ENCODE measurements at places on chromosomes 4 and X. TPM values are rescaled to one million over a fixed set of nuclear protein-coding genes. Genes with fewer than 3 reads are reported as not detected.

SULT1B1 gene
- 1.8 TPM for total RNA-seq

FAM241A gene
- total RNA-seq: 2.6 TPM

GRCh38 chr4:147029296-147029695, 83.6 kb upstream of the TTC29 start:
- no peaks in the 10 kb centered on the region for H3K27me3 ChIP-seq
- no peaks in the 10 kb centered on the region for H3K4me1 ChIP-seq
- H3K36me3 ChIP-seq: no peaks in the 10 kb centered on the region
- no peak overlapping the region for H3K4me3 ChIP-seq

DNA sequence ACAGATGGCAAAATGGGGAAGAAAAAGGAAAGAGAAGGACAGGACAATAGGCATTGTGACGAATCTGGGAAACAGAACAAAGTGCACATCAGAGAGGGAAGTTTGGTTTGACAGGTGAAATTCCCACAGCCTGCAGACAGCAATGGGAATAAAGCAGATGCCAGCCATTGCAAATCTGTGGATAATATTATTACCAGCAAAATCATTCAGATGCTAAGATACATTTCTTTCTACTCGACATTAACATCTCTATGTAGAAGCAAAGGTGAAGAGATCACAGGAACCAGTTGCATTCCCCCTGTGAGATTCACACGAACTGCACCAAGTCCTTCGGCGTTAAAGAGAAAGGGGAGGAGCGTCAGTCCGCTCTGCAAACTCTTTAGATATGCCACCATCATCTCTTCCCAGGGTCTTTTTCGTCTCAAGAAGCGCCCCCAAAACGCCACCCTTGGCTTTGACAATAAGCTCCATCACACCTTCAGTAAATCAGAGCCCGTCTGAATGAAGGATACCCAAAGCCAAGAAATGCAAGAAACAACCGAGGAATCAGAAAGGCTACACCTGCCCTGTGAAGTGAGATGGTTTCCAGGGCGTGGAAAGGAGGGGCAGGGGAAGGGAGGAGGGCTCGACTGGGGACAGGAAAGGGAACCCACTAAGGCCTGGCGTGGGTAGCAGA, 1.9 kb downstream of the NEUROG2 start:
- H3K27me3 ChIP-seq: peaks cover 3% of the 10 kb centered on the region
- no peak for DNase-seq
- H3K4me3 ChIP-seq: no peak overlapping the region
- no peaks in the 10 kb centered on the region for H3K36me3 ChIP-seq

GRCh38 chr4:81096566-81096965, 66.1 kb downstream of the BMP3 start:
- no peaks in the 10 kb centered on the region for H3K4me1 ChIP-seq
- H3K27me3 ChIP-seq: no peaks in the 10 kb centered on the region
- no peak overlapping the region for H3K4me3 ChIP-seq
- no peak for DNase-seq

DNA sequence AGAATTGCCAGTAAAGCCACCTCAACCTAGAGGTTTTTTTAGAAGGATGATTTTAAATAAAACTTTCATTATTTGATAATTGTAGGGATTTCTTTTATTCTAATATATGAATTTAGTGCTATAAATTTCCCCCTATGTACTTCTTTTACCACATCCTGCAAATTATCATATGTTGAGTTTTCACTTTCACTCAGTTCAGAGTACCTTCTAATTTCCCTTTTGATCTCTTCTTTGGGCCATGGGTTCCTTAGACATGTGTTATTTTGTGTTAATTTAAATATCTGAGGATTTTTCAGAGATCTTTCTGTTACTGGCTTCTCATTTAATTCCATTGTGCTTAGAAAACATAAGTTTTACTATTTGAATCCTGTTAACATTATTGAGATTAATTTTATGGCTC, 6.1 kb downstream of the BEX2 start:
- no peak for DNase-seq
- H3K27ac ChIP-seq: no peak overlapping the region
- no peaks in the 10 kb centered on the region for H3K4me1 ChIP-seq
- H3K36me3 ChIP-seq: no peaks in the 10 kb centered on the region
- no peaks in the 10 kb centered on the region for H3K27me3 ChIP-seq

GRCh38 chr4:139951021-139951420, 203.0 kb downstream of the MAML3 start:
- no peak overlapping the region for H3K27ac ChIP-seq
- DNase-seq: no peak
- peaks cover 11% of the 10 kb centered on the region for H3K4me1 ChIP-seq
- H3K4me3 ChIP-seq: no peak overlapping the region
- H3K36me3 ChIP-seq: no peaks in the 10 kb centered on the region

DNA sequence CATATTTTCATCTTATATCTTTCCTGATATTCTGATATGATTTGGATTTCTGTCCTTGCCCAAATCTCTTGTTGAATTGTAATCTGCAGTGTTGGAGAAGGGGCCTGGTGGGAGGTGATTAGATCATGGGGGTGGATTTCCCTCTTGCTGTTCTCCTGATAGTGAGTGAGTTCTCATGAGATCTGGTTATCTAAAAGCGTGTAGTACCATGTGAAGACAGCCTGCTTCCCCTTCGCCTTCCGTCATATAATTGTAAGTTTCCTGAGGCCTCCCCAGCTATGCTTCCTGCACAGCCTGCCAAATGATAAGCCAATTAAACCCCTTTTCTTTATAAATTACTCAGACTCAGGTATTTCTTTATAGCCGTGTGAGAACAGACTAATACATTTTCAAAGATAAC, 77.2 kb downstream of the ANKRD50 start:
- DNase-seq: no peak
- peaks cover 15% of the 10 kb centered on the region for H3K4me1 ChIP-seq

GRCh38 chrX:148288451-148288850, 212.0 kb upstream of the AFF2 start:
- no peak for DNase-seq
- no peaks in the 10 kb centered on the region for H3K27me3 ChIP-seq
- H3K4me1 ChIP-seq: no peaks in the 10 kb centered on the region
- no peak overlapping the region for H3K4me3 ChIP-seq
- H3K36me3 ChIP-seq: no peaks in the 10 kb centered on the region
- no peak overlapping the region for H3K27ac ChIP-seq

DNA sequence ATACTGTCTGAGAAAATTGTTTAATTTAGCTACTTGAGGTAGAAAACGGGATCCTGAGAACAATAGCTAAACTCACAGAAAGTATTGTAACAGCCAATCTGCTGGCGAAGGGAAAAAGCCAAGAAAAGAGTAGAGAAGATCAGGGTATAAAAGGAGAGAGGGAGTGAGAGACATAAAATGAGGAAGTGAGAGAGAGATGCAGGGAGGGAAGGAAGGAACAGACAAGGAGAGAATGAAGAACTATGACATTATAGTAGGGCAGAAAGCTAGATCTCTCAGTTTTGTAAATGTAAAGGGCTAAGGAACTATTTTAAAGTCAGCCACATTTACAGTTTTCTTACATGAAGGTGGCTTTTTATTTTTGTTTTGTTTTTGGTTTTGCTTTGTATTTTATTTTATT, 1.6 kb upstream of the GIMD1 start:
- no peaks in the 10 kb centered on the region for H3K4me1 ChIP-seq
- DNase-seq: no peak
- no peaks in the 10 kb centered on the region for H3K27me3 ChIP-seq
- no peak overlapping the region for H3K27ac ChIP-seq
- H3K4me3 ChIP-seq: no peak overlapping the region

- no peak for DNase-seq
- H3K4me1 ChIP-seq: no peaks in the 10 kb centered on the region
- no peaks in the 10 kb centered on the region for H3K27me3 ChIP-seq
- no peaks in the 10 kb centered on the region for H3K36me3 ChIP-seq
Measured at GRCh38 chr4:184861047-184861446, 35.3 kb upstream of the ACSL1 start.

DNA sequence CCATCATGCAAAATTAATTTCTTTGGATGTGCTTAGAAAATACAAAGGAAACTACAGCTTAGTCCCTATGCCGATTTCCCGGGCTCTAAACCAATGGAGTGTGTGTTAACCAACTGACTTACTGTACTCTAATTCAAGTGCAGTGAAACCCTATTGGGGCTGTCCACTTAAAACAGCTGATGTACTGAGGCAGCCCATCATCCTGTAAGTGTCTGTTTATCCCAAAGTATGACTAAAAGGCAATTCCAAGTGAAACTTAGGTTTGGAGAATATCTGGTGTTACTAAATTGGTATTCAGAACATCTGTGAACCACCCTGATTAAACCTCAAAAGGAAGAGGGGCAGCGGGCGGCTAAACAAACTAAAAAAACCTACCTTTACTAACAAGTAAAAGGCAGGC, 79.7 kb downstream of the GATB start:
- H3K4me1 ChIP-seq: no peaks in the 10 kb centered on the region
- DNase-seq: no peak
- H3K36me3 ChIP-seq: no peaks in the 10 kb centered on the region
- no peak overlapping the region for H3K27ac ChIP-seq
- H3K4me3 ChIP-seq: no peak overlapping the region
